ENCODE measurements at places on chromosomes 6 and 20.

DNA sequence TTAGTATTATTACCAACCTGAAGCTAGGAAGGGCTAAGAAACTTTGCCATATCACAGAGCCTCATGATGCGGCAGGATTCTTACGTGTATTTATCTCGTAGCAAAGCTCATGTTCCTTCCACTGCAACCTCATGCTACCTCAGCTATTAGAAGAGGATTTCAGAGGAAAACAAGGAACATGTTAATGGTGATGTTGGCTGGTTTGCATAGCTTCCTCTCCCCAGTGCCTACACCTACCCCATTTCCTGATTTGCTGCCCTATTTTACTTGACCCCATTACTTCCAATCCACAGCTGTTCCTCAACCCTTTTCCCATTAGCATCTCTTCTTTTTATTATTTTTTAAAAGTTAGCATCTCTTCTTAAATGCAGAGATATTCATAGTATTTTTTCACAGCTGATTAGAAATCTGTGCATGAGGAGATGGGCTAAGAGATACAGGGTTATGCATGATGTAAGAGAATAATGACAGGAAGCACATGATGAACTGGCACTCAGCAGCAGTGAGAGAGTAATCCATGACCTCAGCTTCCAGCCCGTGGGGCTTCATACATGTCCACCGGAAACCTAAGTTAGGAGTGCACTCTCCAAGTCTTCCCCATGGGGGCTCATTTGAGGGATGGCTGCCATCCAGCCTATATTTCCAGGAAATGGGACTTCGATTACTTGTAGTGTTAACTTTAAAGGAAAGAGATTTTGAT is 106.1 kb upstream of the ASF1A start:
- DNase-seq, result no peak

- DNase-seq, result no peak
These were observed 58.2 kb upstream of the QKI start for GRCh38 chr6:163356324-163356723.

GRCh38 chr6:139265512-139266190 is 26.1 kb downstream of the TXLNB start:
- no peak for DNase-seq

DNA sequence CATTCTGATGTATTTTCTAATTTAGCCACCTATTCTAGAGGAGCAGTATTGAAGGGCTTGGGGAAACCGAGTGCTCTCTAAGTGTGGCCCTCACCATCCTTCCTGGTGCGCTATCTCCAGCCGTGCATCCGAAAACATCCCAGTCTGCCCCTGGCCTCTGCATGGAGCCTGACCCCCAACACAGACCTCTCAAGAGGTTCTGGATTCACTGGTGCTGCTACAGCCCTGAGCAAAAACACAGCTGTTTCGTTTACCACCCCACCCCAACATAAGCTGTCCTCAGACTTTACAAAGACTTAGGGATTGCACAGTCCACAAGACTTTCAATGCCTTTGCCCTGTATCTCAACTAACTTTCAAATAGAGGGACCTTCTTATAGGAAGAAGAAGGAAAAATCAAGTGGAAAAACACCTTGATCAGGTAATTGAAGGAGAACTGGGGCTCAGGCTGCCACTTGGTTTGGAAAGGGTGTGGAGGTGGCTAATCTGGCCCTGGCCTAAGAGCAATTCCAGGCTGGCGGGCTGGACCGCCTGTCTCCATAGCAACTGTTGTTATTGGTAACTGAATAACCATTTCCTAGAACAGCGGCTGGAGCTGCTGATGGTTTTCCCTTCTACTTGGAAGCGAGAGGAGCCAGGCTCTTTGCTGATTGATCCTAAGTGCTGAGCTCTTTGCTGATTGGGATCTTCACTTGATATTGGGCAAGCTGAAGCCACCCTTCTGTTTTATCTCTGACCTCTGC is 90.2 kb upstream of the TOX2 start:
- no peak for DNase-seq

DNA sequence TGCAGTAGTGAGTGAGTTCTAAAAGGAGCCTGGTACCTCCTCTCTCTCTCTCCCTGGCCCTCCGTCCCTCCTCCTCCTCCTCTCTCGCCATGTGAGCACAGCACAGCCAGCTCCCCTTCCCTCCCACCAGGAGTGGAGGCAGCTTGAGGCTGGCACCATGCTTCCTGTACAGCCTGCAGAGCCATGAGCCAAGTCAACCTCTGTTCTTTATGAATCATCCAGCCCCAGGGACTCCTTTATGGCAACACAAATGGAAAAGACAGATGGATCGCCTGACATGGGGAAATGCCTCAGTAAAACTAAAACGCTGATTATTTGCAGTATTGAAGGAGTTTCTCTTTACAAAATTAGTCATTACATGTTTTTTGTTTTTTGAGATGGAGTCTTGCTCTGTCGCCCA is 233.7 kb upstream of the ARID1B start:
- DNase-seq, result no peak

- no peak for DNase-seq
These were observed 38.6 kb downstream of the FOXP4 start for GRCh38 chr6:41584668-41585205.

DNA sequence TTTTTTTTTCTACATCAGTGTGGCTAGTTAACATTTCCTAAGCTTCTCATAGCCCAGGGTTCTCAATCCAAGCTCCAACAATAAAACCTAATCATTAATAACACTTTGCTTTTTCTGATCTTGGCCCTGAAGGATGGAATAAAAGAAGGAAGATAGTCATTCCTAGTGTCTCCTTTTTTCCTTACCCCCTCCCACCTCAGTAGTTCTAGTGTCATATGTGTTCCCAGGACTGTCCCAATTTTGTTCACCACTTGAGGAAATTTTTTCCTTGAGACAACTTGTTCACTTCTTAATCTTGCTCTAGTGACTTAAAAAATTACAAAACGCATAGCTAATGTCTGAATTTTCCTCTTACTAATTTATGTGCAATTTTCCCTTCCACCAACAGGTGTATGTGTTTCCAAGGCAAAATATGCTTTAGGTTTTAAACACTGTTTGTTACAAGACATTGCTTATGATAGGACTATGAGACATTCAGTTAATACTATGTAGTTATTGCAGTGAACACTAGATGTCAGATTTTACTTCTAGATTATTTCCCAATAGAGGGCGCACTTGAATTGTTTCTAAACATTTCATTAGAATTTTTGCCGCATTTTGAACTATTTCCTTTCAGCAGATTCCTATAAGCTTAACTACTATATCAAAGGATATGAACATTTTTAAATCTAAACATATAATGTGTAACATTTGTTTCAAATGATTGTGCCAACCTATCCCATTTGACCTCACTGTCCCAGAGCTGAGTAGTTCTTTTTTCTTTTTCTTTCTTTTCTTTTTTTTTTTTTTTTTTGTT is 18.5 kb upstream of the C6orf141 start:
- DNase-seq, result no peak

DNA sequence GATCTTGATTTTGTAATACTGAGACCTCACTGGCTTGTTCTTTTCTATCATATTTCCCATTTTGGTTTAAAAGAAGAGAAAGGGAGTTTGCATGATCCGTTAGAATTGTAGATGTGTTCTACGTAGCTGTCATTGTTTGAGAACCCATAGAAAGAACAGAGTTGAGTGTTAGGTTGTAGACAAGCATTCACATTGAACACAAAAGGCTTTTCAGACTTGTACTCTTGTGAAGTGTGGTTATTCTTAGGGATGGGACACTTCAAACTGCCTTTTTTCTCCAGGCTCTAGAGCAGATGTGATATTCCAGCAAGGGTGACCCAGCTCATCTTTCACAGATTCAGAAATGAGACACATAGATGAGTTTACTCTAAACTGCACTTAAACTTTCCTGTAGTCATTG is 19.9 kb downstream of the FOXO3 start:
- no peak for DNase-seq

- DNase-seq, result no peak
These were observed 50.7 kb downstream of the NOX3 start for GRCh38 chr6:155404937-155405336.

DNA sequence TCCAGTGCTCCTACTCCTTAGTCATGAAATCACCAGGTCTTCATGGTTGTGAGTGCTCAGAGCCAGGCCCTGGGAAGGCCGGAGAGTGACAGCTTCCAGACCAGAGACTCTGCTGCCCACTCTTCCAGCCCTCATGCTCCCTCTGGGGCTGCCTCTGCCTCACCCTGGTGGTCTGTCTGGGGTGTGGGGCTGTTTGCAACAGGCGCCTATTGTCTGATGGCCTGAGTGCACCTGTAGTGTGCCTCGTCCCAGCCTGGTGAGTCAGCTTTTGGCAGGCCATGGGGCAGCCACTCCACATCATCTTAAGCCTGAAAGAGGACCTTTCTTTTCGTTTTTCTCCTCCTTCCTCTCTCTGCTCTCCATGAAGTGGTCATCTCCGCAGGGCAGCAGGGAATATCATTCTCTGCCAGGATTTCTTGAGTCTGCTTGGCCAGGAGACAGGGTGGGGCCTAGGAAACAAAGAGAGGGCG is 173.8 kb downstream of the VEGFA start:
- no peak for DNase-seq

DNA sequence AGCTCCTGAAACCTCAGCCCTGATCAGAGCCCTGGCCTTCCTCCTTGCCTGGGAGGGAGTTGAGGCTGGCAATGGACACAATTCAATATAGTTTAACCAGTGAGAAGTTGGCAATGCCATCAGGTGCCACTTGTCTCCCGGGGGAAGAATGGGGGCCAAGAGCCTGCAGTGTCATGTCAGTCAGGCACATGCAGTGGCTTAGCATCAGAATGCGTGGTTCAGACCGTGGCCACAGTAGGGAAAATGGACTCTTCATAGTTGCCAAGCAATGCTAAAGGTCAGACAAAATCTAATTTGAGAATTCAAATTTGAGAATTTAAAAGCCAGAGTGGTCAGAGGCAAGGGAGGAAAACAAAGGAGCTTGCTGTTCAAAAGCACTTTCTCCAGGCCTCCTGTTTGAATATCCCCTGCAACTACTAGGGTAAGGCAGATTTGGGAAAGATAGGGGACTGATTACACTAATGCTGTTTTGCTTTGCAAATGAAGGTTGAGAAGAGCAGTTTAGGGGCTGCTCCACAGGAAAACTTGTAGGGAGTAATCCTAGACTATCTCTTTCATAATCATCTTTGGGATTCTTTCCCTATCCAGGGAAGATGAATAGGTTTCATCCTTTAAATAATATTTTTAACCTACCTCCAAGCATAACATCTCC is 33.1 kb upstream of the CLIC5 start:
- DNase-seq, result no peak

- DNase-seq, result no peak
These were observed 554.5 kb upstream of the AGPAT4 start for GRCh38 chr6:161828355-161828754.

GRCh38 chr6:89597988-89598387 is 40.6 kb downstream of the LYRM2 start:
- no peak for DNase-seq

GRCh38 chr6:219641-220198 is 72.6 kb upstream of the DUSP22 start:
- no peak for DNase-seq

DNA sequence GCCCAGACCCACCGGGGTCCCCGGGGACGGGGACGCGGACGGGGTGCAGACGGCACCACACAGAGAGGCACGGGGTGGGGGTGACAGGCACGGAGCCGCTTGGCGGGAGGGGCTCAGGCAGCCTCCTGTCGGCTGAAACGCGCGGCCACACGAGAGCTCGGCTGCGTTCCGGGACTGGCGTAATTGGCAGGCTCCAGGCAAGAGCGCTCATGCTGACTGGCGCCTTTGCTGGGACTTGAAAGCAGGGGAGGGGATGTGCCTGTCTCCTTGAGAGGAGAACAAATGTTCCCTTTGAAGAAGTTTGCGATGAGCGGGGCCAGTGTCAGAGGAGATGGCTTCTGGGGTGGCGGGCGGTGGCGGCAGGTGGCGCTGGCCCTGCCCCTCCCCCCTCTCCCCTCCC is 25.8 kb downstream of the BHLHE23 start:
- no peak for DNase-seq

DNA sequence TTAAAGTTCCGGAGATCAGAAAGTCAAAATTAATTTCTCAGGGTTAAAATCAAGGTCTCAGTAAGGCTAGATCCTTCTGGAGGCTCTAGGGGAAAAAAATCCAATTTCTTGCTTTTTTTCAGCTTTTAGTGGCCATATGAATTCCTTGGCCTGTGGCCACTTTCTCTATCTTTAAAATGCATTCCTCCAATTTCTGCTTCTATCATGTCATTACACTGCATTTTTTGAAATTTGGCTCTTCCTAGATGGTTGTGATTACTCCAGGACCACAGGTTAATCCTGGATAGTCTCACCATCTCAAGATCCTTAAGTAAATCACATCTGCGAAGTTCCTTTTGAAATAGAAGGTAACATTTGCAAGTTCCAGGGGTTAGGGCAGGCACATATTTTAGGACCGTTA is 1294.9 kb upstream of the CITED2 start:
- DNase-seq, result no peak

DNA sequence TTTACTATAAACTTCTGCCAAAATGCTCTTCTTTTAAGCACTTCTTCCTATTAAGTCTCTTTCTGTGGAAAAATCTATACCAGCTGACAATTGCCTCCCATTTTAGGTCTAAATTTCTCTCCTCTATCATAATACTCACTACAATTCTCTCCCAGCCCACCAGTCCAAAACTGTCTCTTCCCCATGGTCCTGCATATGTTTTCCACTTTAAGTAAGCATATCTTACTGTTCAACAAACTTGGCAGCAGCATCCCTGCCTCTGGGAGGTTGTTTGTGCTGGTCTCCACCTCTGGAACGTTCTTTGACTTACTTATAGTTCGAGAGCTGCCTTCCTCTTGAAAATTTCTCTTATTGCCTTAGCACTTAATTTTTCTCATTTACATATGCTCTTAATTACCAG is 180.5 kb downstream of the COL12A1 start:
- DNase-seq, result no peak

DNA sequence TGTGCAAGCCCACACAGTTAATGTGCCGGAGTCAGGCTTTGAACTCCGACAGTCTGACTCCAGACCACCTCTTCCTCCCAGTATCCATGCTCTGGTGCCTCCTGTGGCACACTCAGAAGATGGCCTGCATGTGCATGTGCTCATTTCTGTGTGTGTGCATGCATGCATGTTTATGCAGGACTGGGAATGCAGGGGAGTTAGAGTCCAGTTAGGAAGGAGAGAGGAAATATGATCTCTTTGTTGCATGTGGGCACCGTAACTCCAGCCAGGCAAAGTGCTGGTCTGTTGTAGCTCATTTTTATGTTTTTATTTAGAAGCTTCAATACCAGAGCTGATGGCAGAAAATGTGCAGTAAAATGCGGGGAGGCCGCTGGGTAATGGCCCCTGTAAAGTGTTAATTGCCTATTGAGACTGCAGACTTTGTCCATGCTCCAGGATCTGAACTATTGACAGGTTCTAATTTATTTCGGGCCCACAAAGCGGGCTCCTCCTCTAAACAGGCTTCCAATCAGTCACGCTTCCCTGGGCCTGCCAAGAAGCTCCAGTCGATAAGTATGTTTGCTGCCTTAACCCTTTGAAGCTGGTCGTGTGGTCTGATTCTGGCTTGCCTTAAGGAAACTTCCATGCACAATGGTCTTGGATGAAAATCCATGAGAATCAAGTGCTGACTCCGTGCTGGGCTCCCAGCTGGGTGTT is 248.3 kb downstream of the DHX35 start:
- DNase-seq, result no peak

DNA sequence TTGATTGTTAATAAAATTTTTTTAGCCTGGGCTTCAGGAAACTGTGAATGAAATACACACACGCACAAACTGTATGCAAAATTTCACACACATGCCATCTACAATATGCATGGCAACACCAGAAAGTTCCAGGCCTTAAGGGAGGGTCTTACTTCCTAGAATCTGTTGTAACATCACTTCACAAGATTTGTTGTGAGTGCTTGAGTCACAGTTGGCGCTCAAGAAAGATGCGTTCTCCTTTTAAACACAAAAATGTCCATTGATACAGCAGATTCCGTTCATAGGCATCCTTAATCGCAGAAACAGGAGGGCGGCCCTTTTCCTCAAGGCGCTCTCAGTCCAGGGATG is 485 bp upstream of the RTF2 start:
- no peak for DNase-seq

Data from stimulated activated CD8-positive, alpha-beta memory T cell treated with anti-CD3 and anti-CD28 coated beads, Interleukin-2, amount 100 ng/mL, for 48 hours (primary cell).